ENCODE measurements at places on chromosomes 3 and 15.

DNA sequence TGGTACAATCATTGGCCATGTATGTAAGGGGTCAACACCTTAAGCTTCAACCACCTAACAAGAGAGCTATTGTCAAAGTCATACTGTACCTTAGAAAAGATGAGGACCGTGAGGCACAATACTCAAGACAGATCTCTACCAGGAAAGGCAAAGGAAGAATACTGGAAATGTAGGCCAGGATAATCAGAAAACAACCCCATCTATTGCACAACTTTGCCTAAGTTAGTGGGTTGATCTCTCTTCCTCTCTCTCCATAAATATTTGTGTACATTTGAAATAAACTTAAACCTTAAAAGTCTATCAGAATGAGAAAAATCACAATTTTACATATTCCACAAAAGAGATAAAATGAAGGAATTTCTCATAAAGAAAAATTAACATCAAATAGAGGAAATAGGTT is 556.9 kb downstream of the MECOM start:
- DNase-seq, result no peak

GRCh38 chr3:139652561-139652960 is 25.2 kb downstream of the NMNAT3 start:
- DNase-seq, result no peak

GRCh38 chr3:177959188-177959587 is 577.0 kb upstream of the KCNMB2 start:
- DNase-seq, result no peak

DNA sequence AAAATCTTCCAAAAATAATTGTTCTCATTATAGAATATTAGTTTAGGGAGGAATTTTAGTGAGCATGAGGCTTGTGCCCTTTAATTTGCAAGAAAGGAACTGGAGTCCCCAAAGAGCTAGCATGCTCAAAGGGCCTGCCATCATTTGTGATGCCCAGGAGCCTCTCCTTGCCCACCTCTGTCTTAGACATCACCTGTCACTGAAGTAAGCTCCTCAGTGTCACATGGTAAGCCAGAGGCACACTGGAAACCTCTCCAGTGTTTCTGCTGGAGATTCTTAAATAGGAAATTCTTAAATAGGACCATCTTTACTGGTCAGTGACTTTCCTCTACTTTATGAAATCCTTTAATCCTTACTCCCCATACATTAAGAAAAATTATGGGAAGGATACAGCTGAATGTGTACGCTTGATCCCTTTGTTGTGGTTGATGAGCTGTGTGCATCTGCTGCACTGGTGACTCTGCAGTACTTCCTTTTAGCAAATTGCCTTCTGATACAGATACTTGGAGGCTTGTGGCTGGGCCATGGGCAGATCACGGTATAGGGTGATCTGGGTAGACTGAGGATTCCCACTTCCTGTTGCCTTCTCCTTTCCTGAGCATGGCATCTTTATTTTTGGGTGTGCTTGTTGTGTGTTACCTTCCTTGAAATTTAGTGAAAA is 197.4 kb downstream of the KLHL25 start:
- DNase-seq, result no peak

DNA sequence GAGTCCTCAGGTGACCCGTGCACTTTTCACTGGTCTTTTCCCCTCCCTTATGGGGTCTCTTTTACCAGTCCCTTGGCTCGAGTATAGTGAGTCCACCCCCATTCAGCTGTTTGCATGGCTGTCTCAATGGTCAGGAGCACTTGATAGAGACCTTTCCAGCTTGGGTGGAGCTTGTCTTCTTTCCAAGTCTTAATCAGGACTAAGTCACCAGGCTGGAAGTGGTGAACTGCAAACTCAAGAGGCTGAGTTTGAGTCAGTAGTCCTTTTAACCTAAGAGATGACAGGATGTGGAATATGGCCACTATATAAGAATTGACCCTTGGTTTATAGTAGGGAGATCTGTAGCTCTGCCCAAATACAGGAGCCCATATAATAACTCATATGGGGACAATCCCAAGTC is 279.7 kb downstream of the PYDC2 start:
- no peak for DNase-seq
